ENCODE measurements at places on chromosomes 6 and 20. TPM values are rescaled to one million over a fixed set of nuclear protein-coding genes. Genes with fewer than 3 reads are reported as not detected.

Gene TBC1D22B
- 12.8 TPM for total RNA-seq

Gene BACH2
- total RNA-seq: 8.0 TPM

Gene NUS1
- 17.0 TPM for total RNA-seq

Gene SSTR4
- total RNA-seq: 0.69 TPM

Gene NR2E1
- not detected for total RNA-seq

Gene ZNF133
- total RNA-seq: 16.5 TPM

Gene PCSK2
- total RNA-seq: 3.0 TPM

Gene GRIK2
- 0.82 TPM for total RNA-seq

GRCh38 chr20:44759595-44759994 lies 13.9 kb downstream of the KCNK15 start:
- DNase-seq: no peak

DNA sequence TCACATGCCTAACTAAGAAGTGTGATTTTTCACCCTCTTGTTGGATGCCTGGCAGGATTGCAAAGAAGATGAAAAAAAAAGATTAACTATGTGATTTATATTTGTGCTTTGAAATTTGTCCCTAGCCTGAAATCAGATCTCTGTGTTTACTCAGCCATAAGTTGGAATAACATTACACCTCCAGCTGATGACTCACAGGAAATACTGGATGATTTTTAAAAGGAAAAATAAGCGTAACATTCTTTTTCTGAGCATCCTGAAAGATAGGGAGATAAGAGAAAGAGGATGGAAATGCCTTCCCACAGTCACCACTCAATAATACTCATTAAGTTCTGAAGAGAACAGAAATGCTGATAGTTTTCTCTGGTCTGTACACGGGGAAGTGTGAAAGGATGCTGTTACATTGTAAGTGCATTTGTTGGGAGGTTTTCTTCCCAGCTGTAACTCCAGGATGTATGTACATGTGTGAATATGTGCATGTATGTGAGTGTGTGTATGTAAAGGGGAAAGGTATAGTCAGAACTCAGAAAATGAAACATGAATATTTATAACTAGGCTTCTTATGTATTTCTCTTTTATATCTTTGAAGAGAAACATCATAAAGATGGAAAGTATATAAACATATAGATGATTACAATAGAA lies 37.4 kb upstream of the RIPPLY2 start:
- DNase-seq: no peak

- no peak for DNase-seq
These were observed 4.4 kb upstream of the RUNX2 start for GRCh38 chr6:45323656-45324224.

DNA sequence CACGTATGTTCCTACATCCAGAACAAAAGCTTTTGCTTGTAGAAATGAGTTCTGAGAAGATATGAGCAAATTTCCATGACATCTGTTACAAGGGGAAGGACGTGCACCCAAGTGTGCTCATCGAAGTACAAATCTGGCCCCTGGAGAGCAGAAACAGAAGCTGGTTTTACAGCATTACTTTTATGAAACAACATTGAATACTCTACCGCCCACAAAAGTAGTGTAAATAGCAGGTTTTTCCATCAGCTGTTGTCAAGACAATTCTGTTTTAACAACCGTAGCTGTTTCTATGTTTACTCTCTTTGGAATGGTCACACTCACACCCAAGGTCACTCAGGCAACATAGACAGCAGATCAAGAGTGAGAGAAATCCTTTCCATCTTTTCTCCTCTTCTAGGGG lies 114.2 kb upstream of the SSTR4 start:
- DNase-seq: no peak

- no peak for DNase-seq
These were observed 84.8 kb downstream of the TAF4 start for GRCh38 chr20:61980647-61981583.

DNA sequence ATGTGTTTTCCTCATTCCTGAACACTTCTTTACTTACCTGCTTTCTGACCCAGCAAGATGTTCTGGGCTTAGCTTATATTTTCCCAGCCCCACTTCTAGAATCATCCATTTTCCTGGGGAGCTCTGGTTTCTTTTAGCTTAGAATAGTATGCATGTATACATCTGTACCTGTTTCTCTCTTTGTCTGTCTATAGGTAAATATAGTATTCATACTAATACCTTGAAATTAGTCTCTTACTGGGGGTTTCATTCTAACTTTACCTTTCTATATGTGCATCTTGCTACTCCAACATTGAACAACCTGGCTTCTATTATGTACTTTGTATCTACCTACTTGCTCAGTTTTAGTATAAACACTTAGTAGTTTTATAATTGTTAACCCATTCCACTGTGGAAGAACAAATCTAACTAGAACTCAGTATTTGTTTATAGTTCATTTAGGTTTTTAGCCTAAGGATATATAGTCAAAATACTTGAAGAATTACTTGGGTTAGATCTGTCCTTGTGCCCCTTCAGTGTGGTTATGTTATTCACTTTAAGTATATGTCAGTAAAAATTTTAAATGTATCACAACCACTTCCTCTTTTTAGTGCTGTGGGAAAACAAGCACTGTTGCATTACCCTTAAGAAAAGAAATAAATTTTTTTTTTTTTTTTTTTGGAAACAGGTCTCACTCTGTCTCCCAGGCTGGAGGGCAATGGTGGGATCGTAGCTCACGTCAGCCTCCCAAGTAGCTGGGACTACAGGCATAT lies 54.0 kb downstream of the ASXL1 start:
- DNase-seq: no peak

- no peak for DNase-seq
These were observed 27.6 kb upstream of the MRPS18A start for GRCh38 chr6:43715056-43715788.

- DNase-seq: no peak
These were observed 750.5 kb downstream of the FRK start for GRCh38 chr6:115310156-115310555.

DNA sequence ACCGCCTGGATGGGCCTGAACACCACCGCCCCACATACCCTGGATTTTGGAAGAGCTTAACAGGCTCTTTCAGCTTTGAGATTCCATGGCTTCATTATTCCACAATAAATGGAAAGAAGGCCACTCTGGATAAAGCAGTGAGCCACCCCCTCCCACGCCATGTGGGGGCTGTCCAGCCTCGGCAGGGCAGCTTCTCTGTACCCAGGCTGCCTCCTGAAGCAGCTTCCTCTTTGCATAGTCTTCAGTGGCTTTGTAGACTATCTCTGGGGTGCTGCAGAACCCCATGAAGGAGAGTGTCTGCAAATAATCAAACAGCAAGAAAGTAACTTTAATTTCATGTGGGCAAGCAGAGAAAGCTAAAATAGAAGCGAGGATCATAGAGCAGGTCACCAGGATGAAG lies 96.6 kb upstream of the NXT1 start:
- DNase-seq: no peak

- DNase-seq: no peak
These were observed 89.7 kb downstream of the LY86 start for GRCh38 chr6:6678185-6678671.

- DNase-seq: no peak
These were observed 938.1 kb upstream of the EPHA7 start for GRCh38 chr6:94357381-94357980.

- no peak for DNase-seq
These were observed 81.5 kb downstream of the KIF13A start for GRCh38 chr6:17905611-17906592.

GRCh38 chr6:16948396-16948795 lies 153.5 kb upstream of the STMND1 start:
- no peak for DNase-seq

DNA sequence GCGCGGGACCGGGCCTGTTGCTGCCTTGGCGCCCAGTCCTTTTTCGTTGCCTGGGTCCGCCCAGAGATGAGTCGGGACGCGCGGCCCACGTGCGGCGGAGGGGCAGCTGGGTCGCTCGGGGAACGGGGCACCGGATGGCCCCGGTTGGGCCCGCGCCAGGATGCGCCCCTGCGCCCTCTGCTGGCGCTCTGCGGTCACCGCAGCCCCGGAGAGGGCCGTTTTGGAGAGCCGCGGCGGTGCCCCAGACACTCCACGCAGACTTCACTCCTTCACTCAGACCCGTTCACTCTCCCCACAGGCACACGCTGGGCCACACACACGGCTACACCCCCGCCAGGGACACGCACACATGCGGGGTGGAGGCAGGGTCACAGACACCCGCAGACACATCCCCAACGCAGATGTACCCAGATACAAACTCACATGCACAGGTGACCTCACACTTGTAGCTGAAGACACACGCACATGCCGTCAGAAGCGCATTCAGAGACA lies 38.8 kb downstream of the SRC start:
- peak; percentile 69 for DNase-seq

GRCh38 chr6:195861-196360 lies 96.4 kb upstream of the DUSP22 start:
- DNase-seq: peak; percentile 40

- DNase-seq: no peak
These were observed 141.6 kb upstream of the ARMC2 start for GRCh38 chr6:108706649-108707048.
